Fibroblast of upper back skin (primary cell): ENCODE measurements at places on chromosomes 4 and X.

- no peak for DNase-seq
Measured at GRCh38 chr4:82801910-82802521, 3.4 kb upstream of the SCD5 start.

DNA sequence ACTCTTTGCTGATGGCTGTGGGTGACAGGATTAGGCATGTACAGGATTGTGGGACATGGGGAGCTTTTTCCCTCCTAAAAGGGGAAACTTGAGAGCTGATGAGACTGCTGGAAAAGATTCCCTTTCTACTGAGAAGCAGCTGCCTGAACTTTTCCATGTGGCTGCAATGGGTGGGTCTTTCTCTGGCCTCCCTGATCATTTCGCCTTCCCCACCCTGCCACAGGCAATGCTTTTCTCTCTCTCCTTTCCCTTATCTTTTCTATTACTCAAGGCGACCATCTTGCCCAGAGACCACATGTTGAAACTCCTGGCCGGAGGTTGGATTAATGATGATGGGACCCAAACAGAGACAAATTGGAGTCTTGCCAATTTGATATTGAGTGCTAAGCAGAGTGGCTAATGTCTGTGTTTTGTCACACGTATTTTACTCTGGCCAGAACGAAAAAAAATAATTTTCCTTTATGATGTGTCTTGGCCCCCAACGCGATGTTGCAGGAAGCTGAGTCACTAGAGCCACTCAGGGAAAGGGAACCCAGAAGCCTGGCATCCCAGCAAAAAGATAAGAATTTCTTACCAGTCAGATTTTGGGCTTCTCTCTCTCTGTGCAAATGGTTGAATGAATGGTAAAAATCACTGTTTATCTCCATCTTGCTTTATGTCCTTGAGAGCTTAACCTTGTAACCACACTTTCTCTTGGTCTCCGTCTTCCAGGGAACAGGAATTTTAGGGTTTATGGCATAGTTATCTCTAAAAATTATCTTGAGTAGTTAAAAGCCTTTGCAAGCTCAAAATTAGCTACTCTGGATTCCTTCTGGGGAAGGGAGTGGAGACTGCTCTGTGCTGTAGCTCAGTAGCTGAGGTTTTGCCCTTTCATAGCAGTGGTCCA is 19.4 kb upstream of the ATP8A1 start:
- no peak for DNase-seq

DNA sequence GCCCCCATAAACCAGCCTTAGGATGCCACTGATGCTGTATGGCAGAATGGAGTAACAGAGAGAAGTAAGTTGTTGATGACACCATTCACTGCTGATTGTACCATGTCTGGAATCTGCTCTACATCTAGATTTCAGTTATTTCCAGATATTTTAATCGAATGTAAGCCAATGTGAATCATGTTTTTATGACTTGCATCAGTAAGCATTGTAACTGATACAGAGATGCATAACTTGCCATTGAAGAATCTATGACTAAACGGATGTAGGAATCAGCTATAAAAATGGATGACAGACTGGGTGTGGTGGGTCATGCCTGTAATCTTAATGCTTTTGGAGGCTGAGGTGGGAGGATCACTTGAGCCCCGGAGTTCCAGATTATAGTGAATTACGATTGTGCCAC is 161.0 kb upstream of the GATB start:
- peak; percentile 45 for DNase-seq

GRCh38 chr4:184693056-184693455 is 40.8 kb downstream of the CENPU start:
- peak; percentile 58 for DNase-seq

DNA sequence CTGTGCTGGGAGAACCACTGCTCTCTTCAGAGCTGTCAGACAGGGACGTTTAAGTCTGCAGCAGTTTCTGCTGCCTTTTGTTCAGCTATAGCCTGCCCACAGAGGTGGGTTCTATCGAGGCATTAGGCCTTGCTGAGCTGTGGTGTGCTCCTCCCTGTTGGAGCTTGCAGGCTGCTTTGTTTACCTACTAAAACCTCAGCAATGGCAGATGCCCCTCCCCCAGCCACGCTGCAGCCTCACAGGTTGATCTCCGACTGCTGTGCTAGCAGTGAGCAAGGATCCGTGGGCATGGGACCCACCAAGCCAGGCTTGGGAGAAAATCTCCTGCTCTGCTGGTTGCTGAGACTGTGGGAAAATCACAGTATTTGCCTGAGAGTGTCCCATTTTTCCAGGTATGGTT is 133.8 kb upstream of the UBQLN2 start:
- DNase-seq, result no peak

GRCh38 chr4:184274286-184274951 is 56.7 kb upstream of the ENPP6 start:
- DNase-seq, result no peak

DNA sequence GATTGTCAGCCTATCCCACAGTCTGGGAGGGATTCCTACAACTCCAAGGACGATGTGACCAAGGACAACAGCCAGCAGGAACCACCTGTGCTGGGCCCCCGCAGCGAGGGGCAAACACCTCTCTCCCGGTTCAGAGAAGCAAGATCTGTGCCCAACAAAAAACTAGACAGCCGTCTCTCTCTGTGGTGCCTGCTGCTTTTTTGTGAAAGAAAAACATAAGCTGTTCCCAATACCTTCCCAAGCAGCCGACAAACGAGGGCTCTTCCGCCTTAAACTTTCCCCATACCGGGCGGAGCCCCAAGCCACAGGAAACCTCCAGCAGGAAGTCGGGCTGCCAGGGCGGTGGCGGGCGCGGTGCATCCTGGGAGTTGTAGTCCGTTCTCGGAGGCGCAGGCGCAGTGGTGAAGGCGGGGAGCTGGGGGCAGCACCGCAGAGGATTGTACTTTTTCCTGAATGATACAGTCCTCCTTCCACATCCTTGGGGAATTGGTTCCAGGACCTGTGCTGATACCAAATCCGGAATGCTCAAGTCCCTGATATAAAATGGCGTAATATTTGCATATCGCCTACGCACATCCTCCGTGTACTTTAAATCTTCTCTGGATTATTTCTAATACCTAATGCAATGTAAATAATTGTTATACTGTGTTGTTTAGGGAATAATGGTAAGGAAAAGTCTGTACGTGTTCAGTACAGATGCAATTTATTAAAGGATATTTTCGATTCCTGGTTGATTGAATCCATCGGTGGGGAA is 63.1 kb upstream of the IRF2 start:
- peak; percentile 96 for DNase-seq

GRCh38 chr4:2647403-2648158 is 108.6 kb downstream of the TNIP2 start:
- DNase-seq, result no peak

DNA sequence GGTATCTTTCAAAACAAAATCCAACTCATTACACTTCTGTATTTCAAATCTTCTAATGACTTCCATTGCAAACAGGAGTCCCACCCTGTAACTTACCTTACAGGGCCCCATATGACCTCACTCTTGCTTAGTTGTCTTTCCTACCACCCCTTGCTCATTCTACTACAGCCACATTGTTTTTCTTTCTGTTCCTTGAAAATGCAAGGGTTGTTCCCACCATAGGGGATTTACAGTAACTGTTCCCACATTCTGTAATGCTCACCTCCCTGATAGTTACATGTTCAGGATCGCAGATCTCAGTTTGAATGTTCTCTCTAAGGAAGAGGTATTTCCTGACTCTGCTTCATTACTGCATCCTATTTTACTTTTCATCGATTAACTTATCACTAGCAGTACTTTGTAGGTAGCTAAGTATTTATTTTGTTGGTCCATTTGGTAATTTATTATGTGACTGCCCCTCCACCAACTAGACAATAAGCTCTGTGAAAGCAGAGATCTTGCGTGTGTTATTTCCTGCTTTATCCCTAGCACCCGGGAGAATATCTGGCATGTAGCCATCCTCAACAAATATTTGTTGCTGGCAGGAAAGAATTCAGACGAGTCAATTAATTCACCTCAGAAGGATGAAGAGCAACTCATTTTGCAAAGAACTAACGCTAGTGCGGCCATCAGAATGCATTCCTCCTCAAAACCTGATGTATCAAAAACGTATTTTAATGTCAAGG is 21.4 kb downstream of the MAOB start:
- DNase-seq, result peak; percentile 2

- DNase-seq, result peak; percentile 46
Measured at GRCh38 chrX:3384327-3384726, 37.9 kb upstream of the MXRA5 start.

DNA sequence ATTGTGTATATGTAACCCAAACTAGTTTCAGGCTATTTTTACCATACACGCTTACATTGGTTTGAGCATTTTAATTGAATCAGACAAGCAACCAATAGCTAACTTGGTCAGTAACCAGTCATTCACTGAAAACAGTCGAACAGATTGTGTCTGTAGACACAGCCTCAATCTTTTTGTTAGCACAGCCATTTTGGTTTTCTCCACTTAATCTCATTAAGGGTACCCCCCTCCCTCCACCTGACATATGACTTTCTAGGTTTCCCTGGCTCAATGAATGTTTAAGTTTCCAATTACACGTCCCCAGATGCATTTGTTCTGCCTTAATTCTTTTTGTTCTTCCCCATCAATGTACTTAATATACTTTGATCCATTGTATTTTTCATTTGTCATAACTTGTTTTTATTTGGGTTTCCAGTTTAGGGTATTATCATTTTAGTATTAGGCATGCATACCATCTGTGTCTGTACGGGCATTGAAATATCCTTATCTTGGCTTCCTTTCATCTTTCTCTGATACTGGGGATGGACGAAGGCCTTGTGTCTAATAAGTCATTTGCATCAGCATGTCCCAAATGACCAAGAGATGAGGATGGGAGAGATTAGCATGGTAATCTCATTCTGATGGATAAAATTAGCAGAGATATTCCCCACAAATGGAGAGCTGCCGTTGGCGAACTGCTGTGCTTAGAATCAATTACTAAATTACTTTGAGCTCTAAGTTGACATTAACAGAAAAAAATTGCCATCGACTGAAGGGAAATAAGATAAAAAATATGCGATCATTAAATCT is 35.9 kb upstream of the PHOX2B start:
- DNase-seq, result no peak

DNA sequence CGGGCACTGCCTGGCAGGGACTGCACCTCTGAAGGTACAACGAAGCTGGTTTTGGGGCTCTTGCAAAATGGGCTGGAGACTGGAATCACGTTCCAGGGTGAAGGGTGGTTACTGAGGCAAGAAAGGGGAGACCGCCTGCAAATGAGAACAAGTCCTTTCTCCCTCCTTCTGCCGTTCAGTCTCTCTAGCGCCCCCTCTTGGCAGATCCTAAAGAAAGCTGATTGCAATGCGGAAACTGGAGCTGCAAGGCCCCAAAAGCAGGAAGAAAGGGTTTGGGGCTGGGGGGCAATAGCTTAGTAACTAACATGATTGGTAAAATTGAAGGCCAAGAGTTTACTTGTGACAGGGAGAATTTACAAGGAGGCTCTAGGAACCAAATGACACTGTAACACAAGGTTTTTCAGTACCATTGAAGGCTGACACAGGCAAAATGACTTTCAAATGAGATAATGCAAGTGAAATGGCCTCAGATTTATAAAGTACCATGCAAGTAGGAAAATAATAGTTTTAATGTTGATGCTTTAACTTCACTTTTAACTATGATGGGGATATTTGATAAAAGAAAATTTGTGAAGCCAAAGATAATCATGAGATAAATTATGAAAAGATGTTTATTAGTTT is 222.7 kb upstream of the HAND2 start:
- DNase-seq, result peak; percentile 8

GRCh38 chr4:9916346-9916745 is 105.0 kb downstream of the SLC2A9 start:
- no peak for DNase-seq

DNA sequence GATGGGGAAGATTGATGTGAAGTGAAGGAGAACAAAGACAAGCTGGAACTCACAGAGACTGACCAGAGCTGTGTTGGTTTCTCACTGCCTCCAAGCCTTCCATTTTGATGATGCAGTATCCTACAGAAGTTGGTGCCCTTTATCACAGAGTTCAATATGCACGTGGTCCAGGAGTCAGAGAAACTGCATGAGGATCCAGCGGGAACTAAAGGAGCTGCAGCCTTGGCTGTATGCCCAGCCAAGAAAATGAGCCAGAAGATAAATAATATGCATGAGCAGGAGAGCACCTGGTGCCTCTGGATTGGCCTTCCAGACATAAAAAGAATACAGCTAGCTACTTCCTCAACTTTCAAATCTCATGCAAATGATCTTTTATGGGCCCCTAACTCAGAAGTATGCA is 44.3 kb upstream of the DCLK2 start:
- DNase-seq, result peak; percentile 80

- no peak for DNase-seq
Measured at GRCh38 chr4:23966725-23967124, 76.9 kb upstream of the PPARGC1A start.

DNA sequence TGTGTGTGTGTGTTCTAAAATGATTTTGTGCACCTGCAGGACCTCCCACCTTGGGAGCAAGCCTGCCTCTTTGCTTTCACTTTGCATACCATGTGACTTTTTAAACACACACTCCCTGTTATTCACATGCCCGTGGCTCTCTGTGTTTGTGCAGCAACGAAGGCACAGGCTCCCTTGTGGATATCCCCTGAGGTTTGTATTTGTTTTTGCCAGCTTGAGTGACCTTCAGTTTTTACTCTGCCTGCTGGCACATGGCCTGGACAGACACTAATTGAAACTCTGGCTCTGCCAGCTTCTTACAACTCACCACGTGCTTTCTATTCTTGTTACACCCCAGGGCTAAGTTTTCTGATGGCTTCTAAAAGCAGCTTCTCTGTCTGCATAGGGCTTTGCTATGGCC is 885.8 kb downstream of the SH3BGRL start:
- DNase-seq, result no peak

DNA sequence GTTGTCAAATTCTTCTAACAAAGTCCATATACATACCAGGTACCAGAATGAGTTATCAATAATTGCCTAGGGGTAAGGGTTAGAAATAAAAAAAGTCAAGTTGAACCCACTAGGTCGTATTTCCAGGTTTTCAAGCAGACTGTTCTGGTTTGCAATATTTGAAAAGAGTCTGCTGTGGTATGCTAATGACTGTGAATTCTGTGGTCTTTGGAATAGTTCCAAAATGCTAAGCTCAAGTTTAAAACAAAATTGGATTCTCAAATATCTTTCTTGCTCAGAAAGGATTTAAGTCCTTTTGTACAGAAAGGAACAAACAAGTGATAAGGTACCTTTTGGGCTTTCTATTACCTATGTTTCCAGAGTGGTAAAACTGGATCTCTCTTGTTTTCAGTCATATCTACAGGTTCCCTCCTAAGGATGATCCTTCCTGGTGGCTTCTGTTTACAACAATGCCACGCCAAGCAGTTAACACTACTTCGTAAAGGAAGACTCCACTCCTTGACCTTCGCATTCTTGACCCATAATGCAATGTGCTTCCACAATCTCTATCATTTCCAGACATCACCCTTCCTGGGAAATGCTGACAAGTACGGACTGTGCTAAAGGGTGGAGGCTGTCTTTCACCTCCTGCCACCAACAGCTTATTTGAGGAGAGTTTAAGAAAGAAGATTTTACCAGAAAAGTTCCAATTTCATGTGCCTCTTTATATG is 531.7 kb upstream of the FTHL17 start:
- peak; percentile 63 for DNase-seq

GRCh38 chr4:112633477-112634235 is 3.1 kb downstream of the ZGRF1 start:
- peak; percentile 45 for DNase-seq
